Substantia nigra (tissue), 51 donors: ENCODE measurements at places on chromosomes 13 and 19.

GRCh38 chr13:29448174-29448573 is 147.3 kb downstream of the SLC7A1 start:
- DNase-seq: no peak

- no peak for DNase-seq
Observed at GRCh38 chr19:9128171-9128570, 1.4 kb upstream of the OR7G3 start.

DNA sequence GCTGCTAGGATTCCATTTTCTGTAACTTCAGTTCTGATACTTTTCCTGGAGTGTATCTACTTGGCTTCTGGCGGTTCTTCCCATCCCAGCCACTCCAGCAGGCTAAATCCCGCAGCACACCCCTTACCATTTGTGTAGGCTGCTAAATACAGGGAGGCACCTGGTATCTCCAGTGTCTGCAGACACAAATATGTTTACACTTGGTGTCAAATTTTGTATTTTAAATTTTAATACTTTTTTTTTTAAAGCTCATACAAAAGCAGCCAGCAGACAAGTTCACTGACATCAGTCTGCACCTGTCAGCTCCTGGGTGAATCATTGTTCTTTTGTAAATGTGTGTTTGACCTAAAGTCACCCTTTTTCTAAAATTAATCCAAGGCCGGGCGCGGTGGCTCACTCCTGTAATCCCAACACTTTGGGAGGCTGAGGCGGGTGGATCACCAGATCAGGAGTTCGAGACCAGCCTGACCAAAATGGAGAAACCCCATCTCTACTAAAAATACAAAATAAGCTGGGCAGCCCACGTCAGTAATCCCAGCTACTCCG is 3.4 kb upstream of the ZSCAN4 start:
- no peak for DNase-seq

GRCh38 chr19:7869910-7870511 is 4.2 kb downstream of the PRR36 start:
- DNase-seq: no peak

DNA sequence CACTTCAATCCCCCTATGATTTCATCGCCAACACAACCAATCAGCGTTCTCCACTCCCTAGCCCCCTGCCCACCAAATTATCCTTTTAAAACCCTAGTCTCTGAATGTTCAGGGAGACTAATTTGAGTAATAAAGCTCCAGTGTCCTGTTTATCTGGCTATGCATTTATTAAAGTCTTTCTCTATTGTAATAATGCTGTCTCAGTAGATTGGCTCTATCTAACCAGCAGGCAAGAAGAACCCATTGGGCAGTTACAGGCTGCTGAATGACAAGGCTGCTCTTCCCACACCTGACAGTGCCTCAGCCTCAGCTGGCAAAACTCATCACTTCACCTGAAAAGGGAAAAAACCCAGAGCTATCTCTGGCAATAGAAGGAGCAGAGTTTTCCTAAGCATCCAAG is 20.2 kb upstream of the CHST8 start:
- DNase-seq: no peak

DNA sequence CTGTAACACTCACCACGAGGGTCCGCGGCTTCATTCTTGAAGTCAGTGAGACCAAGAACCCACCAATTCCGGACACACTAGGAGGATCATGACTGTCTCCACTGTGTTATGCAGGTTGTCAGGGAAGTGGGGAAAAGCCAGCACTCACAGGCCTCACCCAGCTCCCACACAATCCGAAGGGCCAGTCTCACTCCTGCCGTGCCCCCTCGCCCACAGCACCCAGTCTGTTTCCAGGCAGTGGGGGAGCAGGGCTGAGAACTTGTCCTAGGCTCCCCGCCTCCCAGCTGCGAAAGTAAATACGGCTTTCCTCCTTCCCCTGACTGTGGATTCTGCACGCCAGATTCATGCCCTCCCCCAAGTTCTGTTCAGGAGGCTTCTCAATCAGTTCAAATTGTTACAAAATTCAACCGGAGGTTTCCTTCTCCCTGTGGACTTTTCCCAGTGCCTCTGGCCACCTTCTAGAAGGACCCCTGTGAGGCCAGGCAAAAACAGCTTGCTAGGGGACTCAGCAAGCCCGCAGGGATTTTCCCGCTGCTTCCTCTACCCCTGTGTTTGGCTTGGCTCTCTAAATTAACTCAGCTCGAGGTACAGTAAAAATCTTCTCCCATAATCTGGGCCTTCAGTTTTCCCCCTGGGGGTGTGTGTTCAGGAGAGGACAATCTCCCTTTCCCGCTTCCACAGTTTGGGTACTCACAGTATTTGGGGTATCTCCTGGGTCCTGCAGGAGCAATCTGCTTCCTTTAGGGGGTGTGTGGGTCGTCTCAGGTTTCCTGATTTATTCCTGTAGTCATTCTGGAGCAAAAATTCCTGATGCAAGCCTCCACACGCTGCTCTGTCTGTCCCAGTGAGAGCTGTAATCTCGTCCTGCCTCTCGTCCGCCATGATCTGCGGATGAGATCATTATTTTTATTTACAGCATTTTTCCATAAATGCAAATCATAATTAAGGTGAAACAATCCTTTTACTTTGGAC is 899.8 kb downstream of the GPC5 start:
- DNase-seq: no peak

GRCh38 chr13:35733827-35734226 is 257.3 kb upstream of the MAB21L1 start:
- no peak for DNase-seq

GRCh38 chr19:5113633-5114586 is 145.0 kb downstream of the KDM4B start:
- DNase-seq: no peak

- no peak for DNase-seq
Observed at GRCh38 chr13:91216928-91217700, 130.4 kb upstream of the MIR17HG start.

DNA sequence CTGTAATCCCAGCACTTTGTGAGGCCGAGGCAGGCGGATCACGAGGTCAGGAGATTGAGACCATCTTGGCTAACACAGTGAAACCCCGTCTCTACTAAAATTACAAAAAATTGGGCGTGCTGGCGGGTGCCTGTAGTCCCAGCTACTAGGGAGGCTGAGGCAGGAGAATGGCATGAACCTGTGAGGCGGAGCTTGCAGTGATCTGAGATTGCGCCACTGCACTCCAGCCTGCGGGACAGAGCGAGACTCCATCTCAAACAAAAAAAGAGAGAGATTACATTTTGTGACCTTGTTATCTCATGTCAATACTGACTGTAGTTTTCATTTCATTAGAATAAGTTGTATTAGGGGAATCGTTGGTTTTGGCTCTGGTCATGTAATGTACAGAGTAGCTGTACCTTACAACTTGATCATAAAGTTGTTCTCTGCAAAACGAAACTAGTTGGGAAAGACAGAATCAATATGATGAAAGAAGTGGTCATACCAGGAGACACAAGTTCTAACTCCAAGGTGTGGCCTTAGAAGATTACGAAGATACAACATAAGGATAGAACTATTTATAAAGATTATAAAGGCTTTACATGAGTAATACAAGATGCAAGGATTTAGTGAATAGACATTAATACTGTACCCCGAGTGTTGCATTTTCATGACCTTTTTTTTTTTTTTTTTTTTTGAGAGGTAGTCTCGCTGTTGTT is 15.3 kb downstream of the TMEM38A start:
- no peak for DNase-seq

DNA sequence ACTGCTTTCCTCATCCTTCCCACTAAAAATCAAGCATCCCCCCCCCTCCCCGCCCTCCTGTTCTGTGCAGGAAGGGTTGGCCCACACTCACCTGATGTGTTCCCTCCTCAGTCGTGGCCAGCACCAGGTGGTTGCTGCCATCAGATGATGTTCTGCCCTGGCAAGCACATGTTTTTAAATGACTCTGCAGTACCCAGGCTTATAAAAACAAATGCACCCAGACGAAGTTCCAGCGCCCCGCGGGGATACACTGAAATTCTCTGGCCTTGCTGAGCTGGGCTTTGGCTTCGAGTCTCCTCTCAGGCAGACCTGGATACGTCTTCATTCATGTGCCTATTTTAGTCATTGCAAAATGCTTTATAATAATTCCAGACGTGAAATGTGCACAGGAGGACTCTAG is 316.3 kb downstream of the DLEU7 start:
- no peak for DNase-seq

- no peak for DNase-seq
Observed at GRCh38 chr13:103794526-103794925, 728.3 kb upstream of the SLC10A2 start.

DNA sequence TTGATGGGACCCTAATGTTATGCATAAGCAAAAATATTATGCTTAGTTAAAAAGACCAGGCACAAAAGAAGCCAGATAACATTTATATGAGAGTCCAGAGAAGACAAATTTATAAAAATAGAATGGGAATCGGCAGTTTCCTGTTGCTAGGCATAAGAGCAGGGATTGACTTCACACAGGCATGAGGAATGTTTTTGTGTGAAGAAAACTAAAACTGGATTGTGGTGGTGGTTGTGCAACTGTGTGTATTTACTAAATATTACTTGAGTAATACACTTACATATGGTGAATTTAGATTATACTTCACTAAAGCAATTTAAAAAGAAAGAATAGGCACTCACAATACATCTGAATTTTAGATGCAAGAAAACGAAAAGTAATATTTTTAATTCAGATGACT is 108.3 kb downstream of the SLITRK1 start:
- DNase-seq: no peak

DNA sequence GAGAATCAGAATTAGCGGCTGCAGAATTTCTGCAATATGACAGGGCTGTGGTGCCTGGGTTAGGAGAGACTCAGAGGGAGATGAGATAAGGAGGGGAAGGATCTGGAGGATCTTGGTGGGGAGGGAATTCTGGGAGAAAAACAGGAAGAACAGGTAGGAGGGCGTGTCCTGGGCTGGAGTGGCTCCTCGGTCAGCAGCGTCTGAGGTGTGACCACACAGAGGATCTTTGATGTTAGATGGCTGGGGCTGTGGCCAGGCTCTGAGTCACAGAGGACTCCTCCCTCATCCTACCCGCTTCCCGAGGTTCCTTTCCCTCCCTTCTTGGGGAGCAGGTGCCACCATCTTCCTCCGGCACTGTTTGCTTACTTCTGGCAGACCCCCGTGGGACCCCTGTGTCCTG is 6.4 kb upstream of the KLK6 start:
- no peak for DNase-seq

DNA sequence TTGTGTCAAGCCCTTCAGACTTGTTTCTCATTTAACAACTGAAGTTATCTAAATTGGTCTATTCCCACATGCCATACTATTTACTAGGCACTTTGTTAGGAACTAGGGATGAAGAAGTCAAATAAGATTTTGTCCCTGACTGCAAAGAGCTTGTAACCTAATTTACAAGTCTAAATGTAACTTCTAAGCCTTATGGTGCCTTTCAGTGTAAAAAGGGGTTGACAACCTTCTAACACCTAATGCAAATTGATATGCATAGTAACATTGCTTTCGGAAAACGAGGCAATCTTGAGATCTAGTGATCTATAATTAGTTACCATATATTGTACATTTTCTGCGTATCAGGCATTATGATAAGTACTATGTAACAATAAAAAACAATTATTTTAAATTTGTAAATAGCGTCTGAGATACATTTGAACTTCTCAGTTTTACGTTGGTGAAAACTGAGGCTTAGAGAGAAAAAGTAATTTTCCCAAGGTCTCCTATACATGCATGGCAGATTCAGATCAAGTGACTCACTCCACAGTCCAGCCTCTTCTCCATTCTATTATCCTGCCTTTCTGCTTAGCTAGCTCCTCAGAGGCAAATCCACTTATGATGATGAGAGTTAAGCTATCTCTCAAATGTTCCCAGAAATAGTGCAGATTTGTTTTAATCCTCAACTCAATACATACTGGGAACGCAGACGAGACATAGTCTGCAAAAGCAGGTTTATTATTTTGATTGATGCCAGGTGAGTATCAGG is 764.9 kb upstream of the SLITRK5 start:
- no peak for DNase-seq

- no peak for DNase-seq
Observed at GRCh38 chr13:24459234-24459633, 53.3 kb downstream of the PARP4 start.

GRCh38 chr13:77831866-77832265 is 86.8 kb downstream of the EDNRB start:
- no peak for DNase-seq

DNA sequence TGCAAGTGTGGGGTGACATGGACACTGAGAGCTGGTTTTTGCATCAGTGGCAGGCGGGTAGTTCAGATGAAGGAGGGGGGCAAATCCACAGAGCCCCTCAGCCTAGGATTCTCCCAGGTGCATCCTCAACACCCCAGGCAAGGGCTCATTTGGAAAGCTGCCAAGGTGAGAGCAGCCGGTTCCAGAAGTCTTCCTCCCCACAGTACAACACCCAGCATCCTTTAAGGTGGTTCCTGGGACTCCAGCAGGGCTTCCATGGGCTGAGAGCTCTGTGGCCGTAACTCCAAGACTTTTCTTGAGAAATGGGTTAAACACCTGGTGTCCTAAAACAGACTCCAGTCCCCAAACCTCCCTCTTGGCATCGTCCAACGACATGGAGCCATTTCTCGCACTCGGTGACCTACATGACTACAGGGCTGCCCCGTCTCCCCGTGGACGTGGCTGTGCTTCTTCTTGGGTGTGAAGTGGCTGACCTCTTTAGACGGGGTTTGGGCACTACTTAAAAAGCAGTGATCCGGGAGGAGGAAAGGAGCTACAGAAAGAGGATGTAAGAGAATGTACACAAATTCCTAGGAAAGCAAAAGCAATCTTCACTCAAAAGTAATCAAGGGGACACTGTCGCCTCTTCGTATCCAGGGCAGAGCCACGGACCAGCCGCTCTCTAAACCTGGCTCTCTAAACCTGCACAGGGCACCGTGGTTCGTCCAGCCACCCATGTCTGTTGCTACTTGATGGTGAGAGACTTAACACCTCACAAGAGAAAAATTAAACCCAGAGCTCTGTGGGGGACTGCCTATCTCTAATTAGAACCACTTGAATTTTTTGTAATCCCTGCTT is 25.5 kb downstream of the RANBP3 start:
- DNase-seq: no peak

- DNase-seq: no peak
Observed at GRCh38 chr13:30928978-30929377, 3.5 kb upstream of the TEX26 start.

- DNase-seq: no peak
Observed at GRCh38 chr13:19836472-19836871, 27.0 kb downstream of the ZMYM5 start.

DNA sequence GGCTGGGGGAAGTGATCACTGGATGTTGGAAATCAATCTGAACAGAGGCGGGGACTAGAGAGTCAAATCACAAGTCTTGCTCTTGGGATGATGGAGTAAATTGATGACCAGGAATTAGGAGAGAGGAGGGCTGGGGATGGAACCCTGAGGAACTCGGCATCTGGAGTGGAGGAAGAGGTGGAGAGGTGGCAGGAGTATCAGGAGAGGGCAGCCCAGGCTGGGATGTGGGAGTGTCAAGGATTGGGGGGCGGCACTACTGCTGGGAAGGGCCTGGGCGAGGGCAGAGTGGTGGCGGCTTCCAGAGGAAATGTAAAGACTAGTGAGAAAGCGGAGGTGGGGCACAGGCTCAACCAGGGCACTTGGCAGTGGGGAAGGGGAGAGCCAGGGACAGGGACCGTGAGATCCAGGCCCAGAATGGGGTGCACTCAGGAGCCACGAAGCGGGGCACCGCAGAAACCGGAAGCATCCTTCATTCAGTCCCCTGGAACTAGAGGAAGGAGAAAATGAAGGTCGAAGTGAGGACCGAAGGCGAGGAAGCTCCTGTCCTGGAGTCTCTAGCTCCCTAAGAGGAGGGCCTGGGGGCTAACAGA is 81.2 kb upstream of the GPR183 start:
- no peak for DNase-seq

- DNase-seq: no peak
Observed at GRCh38 chr19:48735031-48735615, 5.3 kb downstream of the RASIP1 start.

- DNase-seq: no peak
Observed at GRCh38 chr19:50607388-50607787, 32.3 kb downstream of the SYT3 start.
